Placental epithelial cell (primary cell): ENCODE measurements at places on chromosomes 3 and 15. TPM values are rescaled to one million over a fixed set of nuclear protein-coding genes. Genes with fewer than 3 reads are reported as not detected.

CORO2B gene
- under 0.01 TPM in 1 of 2 replicates, not detected in the other for total RNA-seq

CASR gene
- total RNA-seq: under 0.01 TPM in 1 of 2 replicates, not detected in the other

CIAO2A gene
- total RNA-seq: 65.9 and 69.1 TPM in 2 replicates

EHHADH gene
- total RNA-seq: 8.2 and 10.5 TPM in 2 replicates

RASGRF1 gene
- 3.1 and 5.0 TPM in 2 replicates for total RNA-seq

ZBED2 gene
- total RNA-seq: 95.4 and 126 TPM in 2 replicates

SUSD5 gene
- 0.43 and 1.2 TPM in 2 replicates for total RNA-seq

ADAMTS17 gene
- total RNA-seq: not detected in 2 replicates

ESYT3 gene
- total RNA-seq: 3.1 and 8.5 TPM in 2 replicates

RTP3 gene
- not detected in 2 replicates for total RNA-seq

NR1I2 gene
- not detected in 2 replicates for total RNA-seq

ALDH1A2 gene
- total RNA-seq: 0.79 and 4.3 TPM in 2 replicates

GPR149 gene
- total RNA-seq: not detected in 2 replicates

UBAP1L gene
- 2.1 and 4.3 TPM in 2 replicates for total RNA-seq

USP4 gene
- total RNA-seq: 16.1 and 22.0 TPM in 2 replicates

HIGD2B gene
- 0.39 TPM in 1 of 2 replicates, not detected in the other for total RNA-seq

TRAIP gene
- total RNA-seq: 2.5 and 2.7 TPM in 2 replicates

RARRES1 gene
- total RNA-seq: 0.54 TPM in 1 of 2 replicates, not detected in the other

ALS2CL gene
- 23.6 and 37.2 TPM in 2 replicates for total RNA-seq

RPN1 gene
- 357 and 550 TPM in 2 replicates for total RNA-seq

ENTPD3 gene
- 0.22 TPM in 1 of 2 replicates, not detected in the other for total RNA-seq

CRABP1 gene
- not detected in 2 replicates for total RNA-seq

WDR93 gene
- total RNA-seq: 0.11 and 0.39 TPM in 2 replicates

C15orf62 gene
- total RNA-seq: under 0.01 and 0.33 TPM in 2 replicates

ZCWPW2 gene
- total RNA-seq: 0.79 and 1.1 TPM in 2 replicates

GRIP2 gene
- total RNA-seq: under 0.01 TPM in 2 replicates

MEIS2 gene
- total RNA-seq: 36.1 and 75.4 TPM in 2 replicates

AP3S2 gene
- total RNA-seq: 34.9 and 61.2 TPM in 2 replicates

CLCN2 gene
- total RNA-seq: 5.6 and 10.2 TPM in 2 replicates

FBXW12 gene
- total RNA-seq: under 0.01 TPM in 1 of 2 replicates, not detected in the other

SPESP1 gene
- 2.0 and 3.6 TPM in 2 replicates for total RNA-seq

BOC gene
- total RNA-seq: 5.2 and 15.7 TPM in 2 replicates
